ENCODE measurements at places on chromosomes 12 and 14.

DNA sequence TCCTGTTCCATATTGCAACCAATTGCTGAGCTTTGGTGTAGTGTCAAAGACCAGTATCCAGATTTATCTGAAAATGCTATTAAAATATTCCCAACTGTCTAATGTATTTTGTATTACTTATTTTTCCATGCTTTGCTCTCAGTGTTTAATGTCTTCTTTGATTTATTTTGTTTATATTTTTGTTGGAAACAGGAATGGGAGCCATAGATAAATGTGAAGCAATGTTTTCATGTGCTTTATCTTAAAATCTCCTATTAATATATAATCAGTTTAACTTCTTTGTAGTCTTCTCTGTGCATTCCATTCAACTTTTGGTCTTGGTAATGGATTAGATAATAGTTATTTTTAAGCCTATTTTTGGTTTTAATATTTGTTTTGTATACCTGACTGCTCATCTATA, 8.8 kb downstream of the RAP1B start:
- DNase-seq: no peak

- DNase-seq: no peak
These were observed 69.3 kb downstream of the RIMBP2 start for GRCh38 chr12:130646716-130647370.

DNA sequence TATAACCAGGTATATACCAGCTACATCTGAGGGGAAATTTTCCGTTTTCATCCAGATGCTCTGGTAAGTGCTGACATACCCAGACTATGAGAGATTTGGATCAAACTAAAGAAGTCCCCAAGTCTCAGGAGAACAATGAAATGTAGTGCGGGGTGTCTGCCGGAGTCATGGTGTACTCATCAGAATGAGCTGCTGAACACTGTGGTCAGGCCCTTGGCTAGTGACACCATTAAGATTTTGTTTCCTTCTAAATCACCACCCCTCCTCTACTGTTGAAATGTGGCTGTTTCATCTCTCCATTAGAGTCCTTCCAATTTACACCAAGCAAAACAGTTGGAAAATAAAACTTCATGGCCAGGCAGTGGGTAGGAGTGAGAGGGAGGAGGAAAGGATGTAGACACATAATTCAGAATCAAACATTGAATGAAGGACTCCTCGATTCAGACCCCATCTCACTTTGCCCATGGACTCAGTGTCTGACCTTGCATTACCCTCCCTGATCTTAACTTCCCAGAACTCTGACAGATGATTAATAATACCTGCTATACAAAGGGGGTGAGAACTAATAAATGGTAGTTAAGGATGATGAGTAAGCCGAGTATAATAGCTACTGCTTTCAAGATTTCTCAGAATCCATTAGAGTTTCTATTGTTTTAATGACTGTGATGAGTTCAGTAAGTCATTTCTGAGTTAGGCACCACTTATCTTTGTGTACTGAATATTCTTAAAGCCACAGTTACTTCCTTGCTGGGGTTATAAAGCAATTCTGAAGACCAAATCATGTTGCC, 127.4 kb downstream of the CRADD start:
- DNase-seq: peak; percentile 62

- DNase-seq: peak; percentile 43
These were observed 58.2 kb downstream of the SAMD4A start for GRCh38 chr14:54625112-54625511.

DNA sequence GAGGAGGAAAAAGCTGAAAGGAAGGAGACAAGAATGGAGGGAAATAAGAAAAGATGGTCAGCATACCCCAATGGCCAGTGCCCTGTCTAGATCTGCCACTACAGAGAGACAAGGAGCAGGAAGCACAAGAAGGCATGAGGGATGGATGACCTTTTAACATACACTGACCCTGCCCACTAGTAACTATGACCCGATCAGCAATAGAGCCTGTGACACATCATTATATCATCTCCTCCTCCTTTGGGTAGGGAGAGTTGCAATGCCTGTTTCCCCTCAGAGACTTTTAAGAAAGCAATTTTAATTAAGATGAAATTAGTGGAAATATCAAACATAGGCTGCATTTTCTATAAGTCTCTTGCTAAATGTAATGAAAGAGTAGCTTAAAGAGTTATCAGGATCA, 4.7 kb upstream of the SLC2A13 start:
- no peak for DNase-seq

- DNase-seq: no peak
These were observed 84.6 kb upstream of the GRIN2B start for GRCh38 chr12:14066021-14066420.

DNA sequence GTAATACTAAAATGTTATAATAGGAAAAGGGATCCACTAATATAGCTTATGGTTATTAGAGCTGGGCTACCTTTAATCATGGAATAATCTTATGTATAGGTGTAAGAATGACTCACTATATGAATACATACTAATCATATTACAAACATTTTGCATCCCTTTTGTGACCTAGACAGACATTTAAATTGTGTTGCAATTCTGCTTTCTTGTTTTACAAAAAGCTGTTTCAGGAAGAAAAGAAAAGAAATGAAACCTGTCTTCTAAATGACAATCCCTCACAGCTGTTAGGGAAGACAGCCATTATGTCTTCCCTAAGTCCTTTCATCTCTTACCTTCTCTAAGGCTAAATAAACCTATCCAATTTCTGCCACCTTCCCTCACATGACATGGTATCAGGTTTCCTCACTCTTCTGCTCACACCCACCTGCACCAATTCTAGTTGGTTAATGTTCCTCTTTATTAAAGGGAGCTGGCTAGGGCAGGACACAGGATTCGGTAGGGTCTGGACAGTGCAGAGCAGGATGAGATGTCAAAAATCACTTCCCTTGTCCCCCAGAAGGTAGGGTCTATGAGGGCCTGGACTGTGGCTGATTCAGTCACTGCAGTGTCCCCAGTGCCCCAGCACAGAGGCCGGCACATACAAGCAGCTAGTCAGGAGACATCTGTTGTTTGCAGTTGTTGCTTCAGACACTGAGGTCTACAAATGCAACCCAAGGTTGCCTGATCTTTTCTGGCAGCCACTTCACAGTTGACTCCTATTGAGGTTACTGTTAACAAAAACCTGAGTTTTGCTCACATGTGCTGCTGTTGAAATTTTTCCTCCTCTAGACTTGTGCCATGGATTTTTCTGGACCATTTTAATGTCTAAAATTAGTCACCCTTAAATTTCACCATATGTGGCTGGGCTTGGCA, 3.7 kb downstream of the DHRS7 start:
- DNase-seq: no peak

GRCh38 chr12:10191865-10192264, 13.0 kb downstream of the TMEM52B start:
- peak; percentile 31 for DNase-seq

- peak; percentile 45 for DNase-seq
These were observed 126.1 kb downstream of the GCH1 start for GRCh38 chr14:54776361-54777001.

DNA sequence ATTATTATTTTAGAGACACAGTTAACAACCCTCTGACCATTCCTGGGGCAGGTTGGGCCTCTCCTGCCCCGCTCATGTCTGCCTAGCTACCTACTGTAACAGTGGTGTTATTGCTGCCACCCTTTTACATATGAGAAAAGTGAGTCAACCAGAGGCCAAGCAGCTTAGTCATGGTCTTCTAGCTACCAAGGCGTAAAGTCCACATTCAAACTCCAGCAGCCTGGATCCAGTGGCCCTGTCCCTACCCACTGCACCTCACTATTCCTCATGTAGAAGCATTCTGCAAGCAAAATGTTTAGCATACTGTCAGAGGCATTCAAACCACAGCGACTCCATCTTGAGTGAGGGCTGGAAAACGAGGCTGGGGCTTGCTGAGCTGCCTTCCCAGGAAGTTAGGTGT, 95.8 kb downstream of the SLC15A4 start:
- DNase-seq: no peak

- DNase-seq: peak; percentile 57
These were observed 168.7 kb upstream of the TMCC3 start for GRCh38 chr12:94819011-94819410.

GRCh38 chr12:25130741-25131188, 64.2 kb downstream of the DNAI7 start:
- DNase-seq: peak; percentile 61
